ENCODE measurements at places on chromosomes 11 and 22. TPM values are rescaled to one million over a fixed set of nuclear protein-coding genes. Genes with fewer than 3 reads are reported as not detected.

The KCNK4 gene
- total RNA-seq: not detected

The SGSM1 gene
- 0.29 TPM for total RNA-seq

The TXNRD2 gene
- total RNA-seq: 23.4 TPM

The FOLH1 gene
- not detected for total RNA-seq

The MS4A4A gene
- total RNA-seq: not detected

The BUD13 gene
- 30.3 TPM for total RNA-seq

The PATE4 gene
- total RNA-seq: not detected

The RCOR2 gene
- 0.21 TPM for total RNA-seq

The OR51G1 gene
- not detected for total RNA-seq

The TRIM66 gene
- total RNA-seq: 24.2 TPM

The PVALB gene
- total RNA-seq: not detected

The MS4A12 gene
- total RNA-seq: not detected

The MUC15 gene
- total RNA-seq: not detected

The BCO2 gene
- total RNA-seq: 1.3 TPM

The DDX25 gene
- total RNA-seq: not detected

The MMP27 gene
- not detected for total RNA-seq

The GSTT4 gene
- not detected for total RNA-seq

The PNPLA3 gene
- total RNA-seq: 0.50 TPM

The CTTN gene
- 49.6 TPM for total RNA-seq

The ZP1 gene
- total RNA-seq: not detected

The ACRV1 gene
- total RNA-seq: not detected

The TIMP3 gene
- total RNA-seq: not detected

The HARBI1 gene
- 3.1 TPM for total RNA-seq

The OR10D3 gene
- total RNA-seq: not detected

The SLC17A6 gene
- not detected for total RNA-seq

The TMEM45B gene
- 5.8 TPM for total RNA-seq

The TRIM77 gene
- total RNA-seq: not detected

The OR4A5 gene
- total RNA-seq: not detected

The PARVB gene
- total RNA-seq: 82.8 TPM

The OR51B2 gene
- not detected for total RNA-seq

The CSF2RB gene
- total RNA-seq: 0.22 TPM

The FAM180B gene
- not detected for total RNA-seq

The LRRC75B gene
- 1.2 TPM for total RNA-seq

The MYRF gene
- total RNA-seq: 1.2 TPM

The DERL3 gene
- total RNA-seq: 8.1 TPM

The ZNF214 gene
- total RNA-seq: not detected

The F2 gene
- not detected for total RNA-seq

The BBOX1 gene
- not detected for total RNA-seq

The SUSD2 gene
- 0.19 TPM for total RNA-seq

The SNX32 gene
- total RNA-seq: 2.7 TPM

The RASL10A gene
- 0.62 TPM for total RNA-seq

The CARNS1 gene
- 2.3 TPM for total RNA-seq

The ACR gene
- not detected for total RNA-seq

The EIF4ENIF1 gene
- 43.2 TPM for total RNA-seq

The PRAME gene
- total RNA-seq: not detected

Measured in activated CD4-positive, alpha-beta memory T cell treated with anti-CD3 and anti-CD28 coated beads for 36 hours (primary cell).